ENCODE measurements at places on chromosomes 2 and 18.
A peak's percentile ranks its signal among the peaks of the same experiment; 100 is the strongest.

- DNase-seq: peak; percentile 30
These were observed 11.3 kb upstream of the KCNF1 start for GRCh38 chr2:10900216-10901109.

- no peak for DNase-seq
These were observed 859.1 kb upstream of the GCFC2 start for GRCh38 chr2:76569819-76570218.

DNA sequence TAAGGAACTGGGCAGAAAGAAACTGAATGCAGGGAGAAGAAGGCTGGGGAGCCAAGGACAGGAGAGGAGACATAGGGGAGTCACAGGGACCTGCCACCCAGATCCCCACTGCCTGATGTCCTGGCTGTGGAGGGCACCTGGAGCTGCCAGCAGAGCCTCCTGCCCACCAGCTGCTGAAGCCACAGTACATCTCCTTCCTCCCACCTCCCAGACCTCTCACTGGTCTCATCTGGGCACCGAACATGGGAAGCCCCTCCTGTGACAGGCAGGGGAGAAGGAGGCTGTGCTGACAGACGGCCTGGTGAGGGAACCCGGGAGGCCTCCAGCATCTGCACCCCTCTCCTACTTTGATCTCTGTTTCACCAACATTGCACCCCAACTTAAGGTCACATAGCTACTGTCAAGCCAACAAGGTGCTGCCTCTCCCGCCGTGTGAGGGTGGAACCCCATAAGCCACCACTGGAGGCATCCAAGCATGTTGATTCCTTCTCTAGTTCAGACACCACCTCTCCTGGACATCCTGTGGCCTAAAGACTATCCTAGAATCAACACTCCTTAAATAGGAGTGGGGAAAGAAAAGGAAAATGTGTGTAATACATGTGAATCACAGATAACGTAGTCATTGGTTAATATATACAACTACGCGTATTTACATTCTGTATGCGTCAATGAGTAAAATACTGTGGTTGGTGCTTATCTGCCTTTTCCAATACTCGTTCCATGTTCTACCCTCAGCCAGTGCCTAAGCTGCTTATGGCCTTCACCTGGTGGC is 3.5 kb upstream of the RNPEPL1 start:
- DNase-seq: no peak

DNA sequence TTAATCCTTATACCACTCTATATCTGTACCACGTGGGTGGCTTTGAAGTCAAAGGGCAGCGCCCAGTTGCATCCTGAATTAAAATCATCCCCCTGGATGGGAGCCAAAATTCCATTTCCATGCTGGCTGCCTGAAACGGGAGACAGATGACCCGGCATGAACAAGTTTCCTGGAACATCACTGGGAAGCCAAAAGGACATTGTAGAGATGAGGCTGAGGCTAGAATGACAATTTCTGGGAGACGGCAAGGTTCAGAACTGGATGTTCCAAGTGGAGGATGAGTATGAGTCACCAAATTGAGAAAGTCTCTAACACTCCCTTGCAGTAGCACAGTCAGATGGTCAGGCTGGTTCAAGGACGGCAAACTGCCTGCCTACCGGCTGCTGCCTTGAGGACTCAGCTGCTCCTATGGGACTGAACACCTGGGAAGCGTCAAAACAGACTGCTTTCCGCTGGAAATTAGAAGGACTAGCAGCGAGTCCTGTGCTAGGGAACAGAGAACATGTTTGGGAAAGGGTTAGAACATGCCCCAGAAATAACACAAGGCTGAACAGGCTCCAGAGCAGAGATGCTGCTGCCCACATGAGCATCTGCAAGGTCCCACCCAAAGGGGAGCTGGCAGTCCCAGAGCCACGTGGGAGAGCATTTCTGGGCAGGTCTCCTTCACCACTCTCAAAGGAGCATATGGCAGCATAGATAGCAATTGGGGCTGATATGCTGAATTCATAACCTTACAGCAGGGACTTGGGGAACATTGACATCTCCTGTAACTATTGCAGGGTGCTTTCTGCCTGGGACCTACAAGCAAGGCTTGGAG is 32.0 kb downstream of the YPEL5 start:
- peak; percentile 68 for DNase-seq

DNA sequence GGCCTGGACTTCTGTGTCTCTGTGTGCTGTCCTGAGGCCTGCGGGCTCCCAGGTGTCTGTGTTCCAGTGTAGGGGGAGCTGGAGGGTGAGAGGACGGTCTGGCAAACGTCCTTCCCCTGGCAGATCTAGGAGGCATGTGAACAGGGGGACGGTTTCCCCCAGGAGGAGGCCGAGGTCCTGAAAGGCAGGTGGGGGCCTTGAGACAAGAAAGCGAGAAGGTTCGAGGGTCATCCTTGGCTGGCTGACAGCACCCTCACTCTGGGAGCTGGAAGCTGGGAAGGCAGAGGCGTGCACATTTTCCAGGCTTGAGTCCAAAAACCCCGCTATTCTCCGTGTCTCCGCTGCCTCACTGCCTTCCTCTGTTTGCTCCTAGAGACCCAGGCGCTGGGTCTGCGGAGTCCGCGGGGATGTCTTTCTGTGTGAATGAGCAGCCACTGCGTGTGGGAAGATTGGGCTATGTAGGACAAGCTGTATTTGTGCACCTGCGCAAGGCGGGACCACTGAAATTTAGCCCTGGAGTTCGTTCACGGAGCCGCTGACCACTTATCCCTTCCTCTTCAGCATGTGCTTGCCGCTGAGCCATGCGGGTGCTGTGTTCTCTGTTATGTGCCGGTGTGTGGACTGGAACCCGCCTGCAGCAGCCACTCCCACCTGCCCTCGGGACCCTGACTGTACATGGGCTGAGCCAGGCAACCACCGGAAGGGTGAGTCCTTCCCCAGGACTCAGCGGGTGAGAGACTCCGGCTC is 43.7 kb downstream of the TWIST2 start:
- DNase-seq: no peak

All from cardiac muscle cell (in vitro differentiated cells and primary cell).